ENCODE measurements at places on chromosomes 3 and 15.

DNA sequence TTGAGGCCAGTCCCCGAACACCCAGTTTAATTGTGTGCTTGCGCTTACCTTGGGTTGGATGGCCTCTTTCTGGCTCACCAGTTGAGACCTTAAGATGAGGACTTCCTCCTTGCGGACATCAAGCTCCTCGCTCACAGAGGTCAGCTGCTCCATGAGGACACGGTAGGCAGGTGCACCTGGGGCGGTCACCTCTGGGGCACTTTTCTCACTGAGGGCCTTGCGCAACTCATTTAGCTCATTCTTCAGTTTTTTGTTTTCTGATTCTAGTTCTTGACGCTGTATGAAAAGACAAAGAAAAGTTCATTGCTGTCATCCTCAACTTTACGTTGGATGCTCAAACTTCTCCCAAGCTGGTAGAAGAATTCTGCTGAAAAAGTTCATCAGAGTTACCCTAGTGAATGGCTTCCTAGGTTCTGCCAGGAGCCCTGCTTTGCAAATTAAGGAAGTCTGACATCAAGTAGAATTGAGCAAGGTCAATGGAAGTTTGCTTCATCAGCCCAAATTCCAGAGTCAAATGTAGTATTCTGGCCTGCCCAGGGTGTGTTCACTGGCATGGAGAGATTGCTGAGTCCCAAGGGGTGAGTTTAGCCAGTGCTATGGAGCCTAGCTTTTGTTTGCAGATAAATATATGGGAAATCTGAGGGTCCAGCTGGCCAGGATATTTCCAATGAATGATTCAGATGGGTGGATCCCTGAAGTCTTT lies 55.8 kb upstream of the MYO5C start:
- no peak for DNase-seq
- no peak overlapping the region for H3K4me3 ChIP-seq
- peaks cover 25% of the 10 kb centered on the region for H3K36me3 ChIP-seq
- no peaks in the 10 kb centered on the region for H3K4me1 ChIP-seq
- no peaks in the 10 kb centered on the region for H3K27me3 ChIP-seq

- DNase-seq, result no peak
- no peaks in the 10 kb centered on the region for H3K4me1 ChIP-seq
- no peak overlapping the region for H3K4me3 ChIP-seq
- H3K36me3 ChIP-seq, result no peaks in the 10 kb centered on the region
- H3K27me3 ChIP-seq, result no peaks in the 10 kb centered on the region
Measured at GRCh38 chr3:57911593-57911992, 96.6 kb upstream of the FLNB start.

DNA sequence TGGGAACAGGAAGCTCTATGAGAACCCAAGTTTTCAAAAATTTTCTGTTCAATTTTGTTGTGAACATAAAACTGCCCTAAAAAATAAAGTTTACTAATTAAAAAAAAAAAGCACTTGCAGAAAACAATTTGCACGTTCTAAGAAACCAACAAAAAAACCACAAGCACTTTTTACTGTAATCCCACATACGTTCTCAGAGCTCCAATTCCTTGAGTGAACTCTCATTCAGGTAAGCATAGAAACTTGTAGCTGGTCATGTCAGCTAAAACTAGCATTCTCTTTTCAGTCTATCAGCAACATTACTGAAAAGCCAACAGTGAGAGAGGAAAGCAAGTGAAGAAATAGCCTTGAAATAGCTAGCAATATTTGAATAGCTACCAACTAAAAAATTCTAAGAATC lies 11.5 kb upstream of the TMF1 start:
- H3K36me3 ChIP-seq, result peaks cover 41% of the 10 kb centered on the region
- H3K4me1 ChIP-seq, result no peaks in the 10 kb centered on the region
- DNase-seq, result no peak

DNA sequence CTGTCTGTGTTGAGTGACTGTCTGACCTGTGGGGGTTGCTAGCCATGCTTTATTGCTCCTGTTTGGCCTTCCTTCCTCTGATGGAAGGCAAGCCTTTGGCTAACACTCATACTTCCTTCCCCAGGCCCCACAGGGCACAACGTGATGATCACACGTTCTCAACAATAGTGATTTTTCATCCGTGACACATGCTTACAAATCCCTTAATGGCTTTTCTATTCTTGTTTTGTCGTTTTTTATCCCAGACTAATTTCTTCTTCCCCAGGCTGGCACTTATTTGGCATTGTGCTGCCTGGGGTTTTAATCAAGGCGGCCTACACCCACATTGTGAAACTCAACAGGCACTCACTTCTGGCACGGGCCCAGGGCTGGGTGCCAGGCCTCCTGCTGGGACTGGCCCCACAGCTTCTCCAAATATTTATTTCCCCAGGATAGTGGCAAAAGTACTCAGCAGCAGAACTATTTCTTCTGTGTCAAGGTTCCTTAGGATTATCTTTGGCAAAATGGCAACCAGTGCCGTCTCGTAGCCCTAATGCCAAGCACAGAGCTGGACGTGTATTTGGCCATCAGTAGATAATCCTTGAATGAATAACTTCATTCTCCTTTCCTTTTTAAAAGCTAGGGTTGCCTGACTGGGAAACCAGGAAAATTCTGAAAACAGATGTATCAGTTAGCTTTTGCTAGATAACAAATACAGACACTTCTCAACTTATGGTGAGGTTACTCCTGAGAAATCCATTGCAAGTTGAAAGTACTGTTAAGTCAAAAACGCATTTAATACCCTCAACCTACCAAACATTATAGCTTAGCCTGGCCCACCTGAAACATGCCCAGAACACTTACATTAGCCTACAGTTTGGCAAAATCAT lies 30.6 kb downstream of the CMTM7 start:
- H3K36me3 ChIP-seq, result no peaks in the 10 kb centered on the region
- peaks cover 33% of the 10 kb centered on the region for H3K4me1 ChIP-seq
- no peaks in the 10 kb centered on the region for H3K27me3 ChIP-seq
- H3K4me3 ChIP-seq, result no peak overlapping the region
- DNase-seq, result no peak

DNA sequence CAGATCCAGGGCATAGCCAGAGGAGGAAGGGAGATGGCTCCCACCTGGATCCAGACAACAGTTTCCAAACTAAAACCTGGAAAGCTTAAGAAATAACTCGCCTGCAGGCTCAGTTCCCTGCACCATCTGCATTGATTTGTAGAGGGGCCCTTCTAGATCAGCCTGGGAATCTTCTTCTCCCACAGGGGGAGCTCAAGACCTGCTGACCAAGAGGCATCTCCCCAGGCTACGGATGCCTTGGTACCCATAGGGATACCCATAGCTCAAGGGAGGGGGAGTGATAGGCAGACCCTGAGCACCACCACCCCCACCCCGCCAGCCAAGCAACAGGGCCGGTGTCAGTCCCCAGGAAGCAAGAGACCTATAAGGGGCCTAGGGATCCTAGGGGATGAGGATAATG lies 28.0 kb upstream of the DCLK3 start:
- H3K27me3 ChIP-seq, result no peaks in the 10 kb centered on the region
- DNase-seq, result no peak
- H3K4me3 ChIP-seq, result no peak overlapping the region
- H3K36me3 ChIP-seq, result no peaks in the 10 kb centered on the region
- H3K4me1 ChIP-seq, result no peaks in the 10 kb centered on the region

GRCh38 chr15:35720019-35720418 lies 174.1 kb upstream of the DPH6 start:
- no peak overlapping the region for H3K4me3 ChIP-seq
- no peaks in the 10 kb centered on the region for H3K27me3 ChIP-seq
- H3K4me1 ChIP-seq, result no peaks in the 10 kb centered on the region
- H3K36me3 ChIP-seq, result no peaks in the 10 kb centered on the region

Data from vagina (tissue), 2 donors.